ENCODE measurements at places on chromosomes 6 and 20.
A peak's percentile ranks its signal among the peaks of the same experiment; 100 is the strongest.

GRCh38 chr6:141452354-141452686 is 680.4 kb upstream of the GJE1 start:
- no peak for DNase-seq

DNA sequence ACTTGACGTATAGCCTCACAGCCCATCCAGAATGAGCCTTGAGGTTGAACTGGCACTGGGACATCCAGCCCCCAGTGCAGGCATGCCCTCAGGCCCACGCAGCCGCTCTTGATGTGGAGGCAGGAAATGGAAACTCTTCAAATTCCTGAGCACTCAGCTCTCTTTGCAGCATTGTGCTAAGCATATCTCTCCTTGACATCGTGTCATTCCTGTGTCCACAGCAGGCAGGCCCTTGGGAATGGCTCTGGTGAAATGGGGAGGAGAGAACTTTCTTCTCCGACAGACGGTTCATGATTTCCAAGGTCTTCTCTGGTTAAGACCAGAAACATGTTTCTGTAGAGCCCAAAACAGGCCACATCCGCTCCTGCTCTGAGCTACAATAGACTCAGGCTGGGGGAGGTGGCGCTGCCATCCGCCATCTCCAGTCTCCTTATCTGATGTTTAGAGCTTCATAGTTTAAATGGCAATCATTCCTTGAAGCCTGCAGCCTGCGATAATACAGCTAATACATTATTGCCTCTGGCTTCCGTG is 248.8 kb downstream of the CDH4 start:
- no peak for DNase-seq

GRCh38 chr6:109466212-109466923 is 10.8 kb upstream of the MICAL1 start:
- DNase-seq: no peak

DNA sequence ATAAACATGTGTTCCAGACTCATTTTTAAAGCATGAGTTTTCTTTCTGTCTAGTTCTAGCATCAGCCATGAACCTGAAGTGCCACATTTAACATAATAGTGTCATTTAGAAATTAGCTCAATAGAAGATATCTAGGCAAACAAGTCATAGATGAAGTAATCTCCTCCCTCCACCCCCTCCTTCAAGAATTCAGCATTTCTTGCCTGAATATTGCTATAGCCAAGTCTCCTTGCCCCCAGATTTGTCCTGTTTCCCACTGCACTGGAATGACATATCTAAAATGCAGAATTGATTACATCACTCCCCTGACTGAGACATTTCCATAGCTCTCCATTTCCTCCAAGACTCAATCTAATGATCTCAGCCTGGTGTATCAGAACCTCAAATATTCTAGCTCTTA is 134.9 kb upstream of the BACH2 start:
- DNase-seq: no peak

- DNase-seq: peak; percentile 96
These were observed 53.6 kb upstream of the FYN start for GRCh38 chr6:111926731-111927302.

GRCh38 chr20:59958626-59959025 is 403 bp downstream of the CDH26 start:
- peak; percentile 16 for DNase-seq

GRCh38 chr6:129041563-129041962 is 158.6 kb downstream of the LAMA2 start:
- no peak for DNase-seq

GRCh38 chr6:141443668-141444289 is 688.9 kb upstream of the GJE1 start:
- no peak for DNase-seq

DNA sequence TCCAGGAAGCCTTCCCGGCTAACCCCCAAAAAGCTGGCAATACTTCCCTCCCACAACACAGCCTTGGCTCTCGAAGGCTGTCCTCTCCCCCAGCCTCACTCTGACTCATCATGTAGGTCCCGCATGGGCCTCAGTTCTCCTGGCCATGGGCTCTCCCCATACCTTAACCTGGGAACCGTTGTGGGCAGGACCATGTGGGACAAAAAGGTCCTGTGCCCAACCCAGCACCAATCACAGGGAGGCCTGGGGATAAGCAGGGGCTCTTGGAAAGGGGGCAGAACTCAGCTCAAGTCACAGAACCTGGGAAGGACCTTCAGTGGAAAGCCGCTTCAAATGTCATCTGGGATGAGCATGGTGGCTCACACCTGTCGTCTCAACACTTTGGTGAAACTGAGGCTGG is 45.5 kb downstream of the MRPL14 start:
- DNase-seq: no peak

- peak; percentile 71 for DNase-seq
These were observed at the start of gene VSTM2L for GRCh38 chr20:37902504-37903313. Gene VSTM2L, plus strand, starts transcription at chr20:37903127. Its CDS starts 224 bp downstream, at chr20:37903351.

DNA sequence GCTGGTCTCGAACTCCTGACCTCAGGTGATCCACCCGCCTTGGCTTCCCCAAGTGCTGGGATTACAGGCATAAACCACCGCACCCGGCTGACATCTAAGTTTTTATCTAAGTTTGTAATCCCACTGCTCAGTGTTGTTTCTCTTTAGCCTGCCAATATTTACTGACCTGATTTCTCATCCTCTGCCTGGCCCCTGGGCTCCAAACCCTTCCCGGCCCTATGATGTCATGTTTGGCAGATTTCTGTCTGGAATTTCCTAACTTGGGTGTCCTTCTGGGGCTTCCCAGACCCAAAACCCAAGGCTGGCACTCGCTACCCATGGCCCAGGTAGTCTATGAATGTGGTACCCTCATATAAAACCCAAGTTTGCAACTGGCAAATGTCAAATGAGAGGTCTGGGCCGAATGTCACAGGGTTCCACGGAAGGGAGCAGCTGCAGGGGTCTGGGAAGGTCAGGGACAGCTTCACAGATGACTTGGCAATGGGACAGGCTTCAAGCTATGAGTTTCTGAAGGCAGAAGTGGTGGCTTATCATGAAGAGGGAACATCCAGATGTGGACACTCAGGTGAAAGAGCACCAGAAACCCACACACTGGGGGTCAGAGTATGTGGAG is 54.9 kb downstream of the TMEM170B start:
- DNase-seq: no peak

- no peak for DNase-seq
These were observed 136.3 kb upstream of the SLC22A23 start for GRCh38 chr6:3593161-3593560.

- DNase-seq: no peak
These were observed 56.7 kb upstream of the PSMF1 start for GRCh38 chr20:1061484-1062221.

- peak; percentile 1 for DNase-seq
These were observed 609.8 kb downstream of the RFPL4B start for GRCh38 chr6:112956696-112957535.

DNA sequence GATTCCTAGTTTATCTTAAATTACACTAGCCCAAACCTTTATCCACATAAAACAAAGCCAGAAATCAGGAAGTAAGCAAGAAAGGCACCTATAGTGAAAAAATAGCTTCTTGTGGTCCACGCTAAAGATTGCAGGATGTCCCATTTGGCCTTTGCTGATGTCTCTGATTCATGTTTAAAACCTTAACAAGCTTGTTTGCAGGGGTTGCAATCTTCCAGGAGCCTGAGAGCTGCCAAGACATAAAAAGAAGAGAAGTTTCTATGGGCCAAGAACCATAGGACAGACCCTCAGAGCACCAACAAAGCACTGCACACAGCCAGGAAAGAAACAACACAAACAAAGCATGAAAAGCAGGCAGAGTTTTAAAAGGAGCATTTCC is 49.4 kb downstream of the ADAT2 start:
- DNase-seq: no peak

GRCh38 chr20:49157146-49157545 is 31.0 kb downstream of the STAU1 start:
- DNase-seq: no peak

- DNase-seq: no peak
These were observed 63.6 kb upstream of the ZNF217 start for GRCh38 chr20:53657279-53657678.
